ENCODE measurements at places on chromosomes 7 and 10.

GRCh38 chr10:108060246-108060645, 895.7 kb upstream of the SORCS1 start:
- DNase-seq, result no peak

DNA sequence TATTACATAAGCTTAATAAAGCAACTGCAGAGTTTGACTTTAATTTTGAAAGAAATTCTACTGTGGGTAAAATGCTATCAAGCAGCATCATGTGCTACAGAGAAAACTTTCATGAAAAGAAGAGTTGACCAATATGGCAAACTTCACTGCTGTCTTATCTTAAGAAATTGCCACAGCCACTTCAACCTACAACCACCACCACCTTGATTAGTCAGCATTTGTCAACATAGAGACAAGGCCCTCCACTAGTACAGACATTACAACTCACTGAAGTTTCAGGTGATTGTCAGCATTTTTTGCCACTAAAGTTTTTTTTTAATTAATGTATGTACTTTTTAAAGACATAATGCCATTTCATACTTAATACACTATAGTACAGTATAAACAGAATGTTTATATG, 350.3 kb downstream of the HPSE2 start:
- no peak for DNase-seq

DNA sequence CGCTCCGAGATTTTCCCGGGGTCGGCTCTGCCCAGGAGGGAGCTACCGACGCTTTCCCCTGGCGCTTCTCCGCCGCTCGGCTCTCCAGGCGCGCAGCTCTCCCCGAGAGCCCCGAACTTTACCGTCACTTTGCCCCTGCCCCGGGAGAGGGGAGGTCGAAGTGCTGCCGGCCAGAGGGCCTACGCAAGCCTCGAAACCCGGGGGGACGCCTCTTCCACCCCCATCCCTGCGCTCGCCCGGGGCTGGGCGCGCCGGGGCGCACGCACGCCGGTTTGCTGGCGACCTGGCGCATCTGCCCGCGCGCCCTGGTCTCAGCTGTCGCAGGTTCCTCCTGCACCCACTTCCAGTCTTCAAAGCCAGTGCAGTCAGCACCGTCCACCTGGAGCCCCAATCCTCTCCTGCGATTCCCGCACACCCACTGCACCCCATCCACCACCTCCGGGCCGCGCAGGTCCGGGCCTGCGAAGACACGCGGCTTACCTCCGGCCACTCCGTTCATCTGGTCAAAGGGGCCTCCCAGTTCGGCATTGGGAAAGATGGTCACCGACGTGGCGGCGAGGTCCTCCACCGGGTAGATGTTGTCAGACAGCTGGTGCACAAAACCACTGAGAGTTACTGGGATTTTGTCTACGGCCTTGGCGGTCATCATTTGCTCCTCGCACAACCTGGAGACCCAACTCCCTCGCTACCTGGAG, 638 bp downstream of the EGR2 start:
- peak; percentile 11 for DNase-seq

DNA sequence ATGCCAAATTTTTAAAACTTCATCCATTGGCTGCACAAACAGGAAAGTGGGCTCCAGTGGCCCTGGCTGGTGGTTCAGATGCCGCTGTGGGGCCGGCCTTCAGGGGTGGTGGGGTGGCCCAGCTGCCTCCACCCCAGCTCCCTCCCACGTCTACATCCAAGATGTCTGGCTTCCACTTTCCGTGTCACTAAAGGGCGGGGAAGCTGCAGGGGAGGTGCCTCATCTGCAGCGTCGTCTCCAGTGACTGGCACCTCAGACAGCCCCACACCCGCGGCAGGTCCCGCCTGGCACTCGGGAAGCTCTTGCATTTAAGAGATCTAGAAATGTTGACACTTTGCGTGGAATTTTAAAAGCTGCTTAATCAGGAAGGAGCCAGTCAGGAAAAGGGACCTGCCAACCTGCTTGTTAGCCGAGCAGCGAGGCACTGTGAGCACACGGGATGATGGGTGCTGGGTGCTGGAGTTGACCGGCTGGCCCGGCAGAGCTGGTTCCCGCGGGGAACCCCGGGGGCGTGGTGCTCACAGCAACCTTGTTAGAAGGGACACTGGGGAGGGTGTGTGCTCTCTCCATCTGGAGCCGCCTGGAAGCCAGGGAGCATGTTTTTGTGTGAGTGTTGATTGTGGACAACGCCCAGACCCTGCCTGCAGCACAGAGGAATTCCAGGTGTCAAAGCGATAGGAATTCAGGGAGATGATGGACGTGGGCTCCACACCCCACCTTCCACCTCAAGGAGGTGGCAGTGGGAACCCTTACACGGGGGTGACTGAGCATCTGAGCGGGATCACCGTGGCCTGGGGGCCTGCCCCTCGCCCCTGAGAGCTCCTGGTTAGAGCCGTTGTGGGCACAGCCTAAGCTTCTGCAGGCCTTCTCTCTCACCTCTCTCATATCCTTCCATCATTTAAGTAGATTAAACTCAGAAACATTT, 320.5 kb downstream of the PTPRN2 start:
- DNase-seq, result no peak

GRCh38 chr7:823649-824048, 8.6 kb upstream of the SUN1 start:
- no peak for DNase-seq

DNA sequence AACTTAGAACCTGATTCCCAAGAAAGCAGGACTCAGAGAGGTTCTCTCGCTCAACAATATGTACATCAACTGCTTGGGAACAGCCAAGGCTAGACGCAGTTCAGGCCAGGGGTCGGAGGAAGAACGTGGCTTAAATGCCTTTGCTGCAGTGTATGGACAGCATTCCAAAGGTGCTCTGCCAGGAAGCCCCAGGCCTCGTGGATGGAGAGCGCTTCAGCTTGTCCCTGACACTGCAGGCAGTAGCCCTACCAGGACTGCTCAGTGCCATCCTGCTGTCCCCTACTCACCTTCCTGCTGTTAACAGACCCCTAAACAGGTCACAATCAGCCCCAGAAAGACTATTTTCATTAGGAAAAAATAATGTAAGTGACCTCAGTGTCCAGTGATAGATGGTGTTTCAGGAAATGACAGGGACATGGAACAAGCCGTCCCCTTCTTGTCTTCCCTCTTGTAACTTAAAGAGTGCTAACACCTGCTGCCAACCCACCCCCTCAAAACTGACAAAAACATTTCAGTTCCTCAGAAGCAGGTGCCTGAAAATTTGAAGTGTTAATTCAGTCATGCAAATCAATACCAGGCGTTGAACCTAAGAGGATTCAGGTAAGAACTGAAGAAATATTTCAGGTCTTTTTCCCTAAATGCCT, 16.5 kb downstream of the CREB3L2 start:
- no peak for DNase-seq

GRCh38 chr7:142632271-142633134, 116.8 kb upstream of the PRSS1 start:
- DNase-seq, result peak; percentile 28

- no peak for DNase-seq
These were observed 43.5 kb downstream of the PRTFDC1 start for GRCh38 chr10:24908793-24909423.

DNA sequence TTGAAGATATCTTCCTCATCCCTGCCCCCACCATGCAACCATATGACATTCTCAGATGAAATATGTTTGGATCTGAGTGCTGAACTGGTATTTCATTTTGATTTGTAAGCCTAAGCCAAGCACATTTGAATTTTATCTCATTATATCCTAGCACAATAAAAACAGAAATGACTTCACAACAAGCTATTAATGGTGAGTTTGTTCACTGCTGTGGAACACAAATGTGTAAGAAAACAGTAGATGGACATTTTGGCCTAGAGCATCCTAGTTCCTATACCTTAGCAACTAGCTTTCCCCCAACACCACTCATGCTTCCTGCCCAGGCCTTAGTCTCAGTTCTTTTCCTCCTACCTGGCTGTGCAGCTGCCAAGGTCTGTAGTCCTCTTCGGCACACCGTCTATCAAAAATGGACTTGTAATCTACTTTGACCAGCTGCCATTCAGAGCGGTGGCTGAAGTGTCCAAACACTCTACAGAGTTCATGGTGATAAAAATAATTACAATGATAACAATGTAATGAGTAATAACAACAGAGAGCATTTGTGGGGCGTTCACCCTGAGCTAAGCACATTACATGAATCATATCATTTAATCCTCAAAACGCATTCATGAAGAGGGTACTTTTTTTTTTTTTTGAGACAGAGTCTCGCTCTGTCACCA, 491.9 kb downstream of the SORCS1 start:
- no peak for DNase-seq

- DNase-seq, result no peak
These were observed 23.0 kb upstream of the ZNF488 start for GRCh38 chr10:47406870-47407691.

DNA sequence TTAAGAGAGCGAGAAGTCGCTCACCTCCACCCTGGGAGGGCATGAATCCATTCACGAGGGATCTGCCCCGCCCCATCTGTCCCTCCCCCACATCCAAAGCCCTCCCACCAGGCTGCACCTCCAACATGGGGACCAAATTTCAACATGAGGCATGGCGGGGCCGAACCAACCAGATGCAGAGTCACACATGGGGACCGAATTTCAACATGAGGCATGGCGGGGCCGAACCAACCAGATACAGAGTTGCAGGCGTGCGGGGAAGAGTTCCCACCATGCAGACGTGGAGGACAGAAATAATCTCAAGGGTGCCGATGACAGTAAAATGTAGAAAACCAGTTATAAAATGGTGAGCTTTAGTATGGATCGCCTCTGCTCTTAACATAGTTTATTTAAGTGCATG, 564.4 kb downstream of the DNAJB6 start:
- DNase-seq, result no peak

DNA sequence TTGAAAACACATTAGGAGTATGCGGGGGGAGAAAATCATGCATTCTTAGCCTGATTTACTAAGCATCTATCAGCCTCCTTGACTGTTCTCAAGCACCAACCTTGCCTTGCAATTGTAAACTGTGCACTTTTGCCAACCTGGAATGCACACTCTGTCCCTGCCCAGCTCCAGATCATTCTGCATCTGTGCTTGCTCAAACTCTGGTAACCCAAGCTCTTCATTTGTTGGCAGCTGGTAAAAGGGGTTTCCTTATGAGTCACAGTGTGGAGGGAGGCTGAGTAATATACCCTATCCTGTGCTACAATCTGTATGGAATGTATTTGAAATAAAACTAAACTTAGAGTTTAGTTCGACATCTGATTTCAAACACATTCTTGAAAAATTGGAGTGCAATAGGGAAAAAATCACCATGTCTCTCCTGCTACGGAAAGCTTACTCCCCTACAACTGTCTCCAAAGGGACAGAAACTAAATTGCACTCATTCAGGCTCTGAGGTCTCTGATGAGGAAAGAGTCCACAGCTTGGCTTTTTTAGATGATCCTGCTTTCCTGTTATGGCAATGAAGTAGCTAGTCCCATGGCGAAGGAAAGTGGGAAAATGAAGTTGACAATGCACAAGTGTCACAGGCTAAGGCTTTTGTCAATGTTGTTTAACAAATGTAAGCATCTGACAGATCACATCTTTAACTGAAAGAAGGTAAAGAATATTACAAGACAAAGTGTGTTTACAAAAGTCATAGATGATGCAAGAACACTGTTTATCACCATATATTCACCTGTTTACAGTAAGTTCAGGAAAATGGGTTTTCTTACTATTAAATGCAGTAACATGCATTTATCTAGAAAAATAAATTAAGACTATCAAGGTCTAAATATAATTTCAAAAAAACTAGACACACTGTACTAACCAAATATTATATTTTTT, 61.9 kb downstream of the TES start:
- DNase-seq, result no peak

GRCh38 chr10:19683356-19683755, 132.9 kb upstream of the PLXDC2 start:
- DNase-seq, result no peak

DNA sequence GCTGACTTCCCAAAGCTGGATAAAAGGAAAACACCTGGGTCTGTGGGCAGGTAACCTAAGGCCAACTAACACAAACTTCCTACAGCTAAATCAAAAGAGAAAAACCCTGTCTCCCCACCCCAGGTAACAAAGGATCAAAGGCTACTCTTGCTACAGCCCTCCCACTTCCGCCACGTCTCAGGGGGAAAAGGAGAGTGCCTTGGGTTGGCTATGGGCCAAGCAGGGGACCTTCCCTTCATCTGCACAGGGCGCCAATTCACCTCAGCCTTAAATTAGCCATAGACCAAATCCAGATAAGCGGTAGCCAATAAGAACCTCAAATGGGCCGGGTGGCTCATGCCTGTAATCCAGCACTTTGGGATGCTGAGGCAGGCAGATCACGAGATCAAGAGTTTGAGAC, 69.1 kb upstream of the LANCL2 start:
- DNase-seq, result no peak

GRCh38 chr7:155533120-155533826, 13.1 kb downstream of the CNPY1 start:
- DNase-seq, result no peak

- DNase-seq, result no peak
These were observed 105.7 kb downstream of the MBL2 start for GRCh38 chr10:52666931-52667330.

DNA sequence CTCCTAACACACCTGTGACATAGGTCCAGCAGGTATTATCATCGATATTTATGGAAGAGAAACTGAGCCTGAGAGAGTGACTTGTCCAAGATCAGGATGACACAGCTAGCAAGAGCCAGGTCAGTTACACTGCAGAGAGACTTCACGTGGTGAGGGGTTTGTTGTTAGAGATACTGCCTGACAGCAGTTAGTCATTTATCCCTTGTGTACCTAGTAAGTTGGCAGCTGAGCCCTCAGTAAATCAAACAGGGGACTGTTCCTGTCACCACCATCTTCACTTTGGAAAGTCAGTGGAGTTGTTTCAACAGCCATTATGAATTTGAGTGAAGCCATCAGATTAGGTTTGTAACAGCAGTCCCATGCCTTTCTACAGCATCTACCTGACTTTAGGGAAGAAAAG, 87.5 kb upstream of the GATA3 start:
- no peak for DNase-seq

- DNase-seq, result peak; percentile 54
These were observed 19.5 kb downstream of the WNT8B start for GRCh38 chr10:100482181-100482833.
